ENCODE measurements at places on chromosomes 12 and 14.

DNA sequence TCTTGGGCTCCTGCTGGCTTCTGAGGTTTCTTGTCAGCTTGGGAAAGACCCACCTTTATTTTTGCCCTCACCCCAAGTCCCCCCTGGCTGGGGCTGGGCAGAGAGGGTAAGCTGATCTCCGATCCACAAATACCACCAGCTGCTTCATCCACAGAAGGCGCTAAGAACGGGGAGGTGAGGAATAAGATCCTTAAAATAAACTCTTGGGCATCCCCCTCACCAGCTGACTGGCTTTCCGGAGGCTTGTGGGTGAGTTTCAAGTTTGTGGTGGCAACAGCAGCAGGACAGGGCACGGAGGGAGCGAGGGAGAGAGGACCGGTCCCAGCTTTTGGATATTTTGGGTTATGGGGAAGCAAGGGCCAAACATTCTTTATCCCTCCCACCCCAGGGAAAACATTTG lies 20.8 kb upstream of the HSPB8 start:
- DNase-seq = no peak

DNA sequence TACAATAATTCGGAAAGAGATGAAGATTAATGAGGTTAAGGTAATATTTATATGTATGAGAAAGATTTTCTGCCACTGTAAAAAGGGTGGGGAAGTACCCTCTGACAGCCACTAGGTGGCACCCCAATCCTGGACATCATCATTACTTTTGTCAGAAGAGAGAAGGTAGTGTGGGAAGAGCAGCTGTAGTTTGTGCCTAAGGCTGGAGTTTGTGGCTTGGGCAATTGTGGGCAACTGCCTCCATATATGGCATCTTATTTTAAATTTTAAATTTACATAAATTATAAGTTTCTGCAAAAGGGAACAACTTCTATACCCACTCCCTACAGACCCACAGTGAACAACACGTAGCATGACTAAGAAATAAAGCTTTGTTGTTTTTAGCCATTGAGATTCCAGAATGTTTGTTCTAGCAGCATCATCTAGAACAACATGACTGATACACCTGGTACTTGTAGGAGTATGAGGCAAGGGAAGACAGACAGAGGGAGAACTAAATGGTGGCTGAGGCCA lies 34.4 kb upstream of the SYCP3 start:
- peak; percentile 19 for DNase-seq

DNA sequence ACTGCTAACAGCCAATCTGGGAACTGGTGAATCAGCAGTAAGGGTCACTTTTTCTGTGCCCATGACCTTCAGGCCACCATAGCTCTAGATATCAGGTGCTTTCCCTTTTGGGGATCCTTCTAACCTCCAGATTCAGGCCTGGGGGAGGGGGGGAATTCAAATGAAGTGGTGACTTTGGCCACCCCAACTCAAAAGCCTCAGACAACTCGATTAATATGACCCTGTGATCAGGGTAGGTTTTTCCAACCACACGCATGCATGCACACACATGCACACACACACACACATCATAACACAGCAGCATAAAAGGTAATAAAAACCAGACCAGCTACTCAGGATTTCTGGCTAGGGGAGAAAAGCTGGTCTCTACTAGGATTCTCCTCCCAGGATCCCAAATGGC lies 5.3 kb downstream of the TBX3 start:
- no peak for DNase-seq

GRCh38 chr14:21120686-21121085 lies 19.8 kb downstream of the TMEM253 start:
- DNase-seq = no peak

GRCh38 chr12:124496584-124496983 lies 70.8 kb downstream of the NCOR2 start:
- no peak for DNase-seq

GRCh38 chr12:29533815-29534489 lies 36.5 kb upstream of the OVCH1 start:
- DNase-seq = no peak

GRCh38 chr12:117968826-117969659 lies at the start of gene KSR2:
TSS of gene KSR2 (minus strand) at chr12:117968990. CDS start at chr12:117968255, 735 bp downstream.
- DNase-seq = no peak

DNA sequence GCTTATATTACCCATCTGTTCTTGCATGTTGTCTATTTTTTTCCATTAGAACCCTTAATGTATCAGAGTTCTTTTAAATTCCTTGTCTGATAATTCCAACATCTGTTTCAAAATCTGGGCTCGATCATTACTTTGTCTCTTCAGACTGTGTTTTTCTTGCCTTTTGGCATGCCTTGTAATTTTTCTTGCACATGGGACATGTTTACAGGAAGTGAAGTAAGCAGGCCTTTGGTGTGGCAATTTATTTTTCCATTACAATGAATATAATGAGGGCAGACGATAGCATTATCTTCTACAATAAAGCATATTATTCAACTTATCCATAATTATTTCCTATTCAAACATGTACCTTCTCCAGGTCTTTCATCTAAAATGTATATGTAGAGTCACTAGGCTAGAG lies 48.3 kb downstream of the STXBP6 start:
- DNase-seq = no peak

- no peak for DNase-seq
Measured at GRCh38 chr12:68374307-68374982, 42.3 kb upstream of the MDM1 start.

DNA sequence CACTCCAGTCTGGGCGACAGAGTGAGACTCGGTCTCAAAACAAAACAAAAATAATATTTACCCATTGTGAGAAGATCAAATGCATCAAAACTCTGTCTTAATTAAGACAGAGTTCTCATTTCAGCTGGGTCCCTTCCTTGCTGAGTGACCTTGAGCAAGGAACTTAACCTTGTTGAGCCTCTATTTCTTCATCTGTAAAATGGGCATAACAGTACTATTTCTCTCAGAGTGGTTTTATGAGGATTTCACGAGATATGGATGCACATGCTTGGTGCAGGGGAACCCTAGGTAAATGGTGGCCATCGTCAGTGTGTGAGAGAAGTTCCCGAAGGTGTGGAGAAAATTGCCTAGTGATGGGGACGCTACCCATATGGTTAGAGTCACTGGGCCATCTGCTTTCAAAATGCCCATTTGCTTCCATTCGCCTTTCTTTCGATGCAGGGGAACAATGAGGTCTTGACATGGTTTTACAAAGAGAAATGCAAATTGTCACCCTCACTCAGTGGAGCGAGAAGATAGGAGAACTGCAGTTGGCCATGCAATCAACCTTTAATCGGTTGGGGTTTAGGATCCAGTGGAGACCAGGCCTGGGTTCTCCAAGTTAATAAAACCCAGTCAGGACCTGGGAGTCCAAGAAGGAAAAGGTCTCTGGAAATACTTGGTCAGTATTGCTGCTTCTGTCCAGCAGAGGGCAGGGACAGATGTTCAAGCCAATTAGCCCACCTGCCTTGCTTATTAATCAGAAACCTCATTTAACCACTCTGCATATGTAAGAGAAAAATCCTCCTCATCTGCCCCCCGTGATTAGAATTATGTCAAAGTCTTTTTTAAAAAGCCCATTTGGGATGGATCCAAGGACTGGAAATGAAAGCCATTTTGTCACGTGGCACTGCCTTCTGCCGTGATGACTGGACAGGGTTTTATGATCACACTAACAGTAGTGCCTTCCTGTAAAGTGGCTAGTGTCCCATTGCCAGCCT lies 37.2 kb downstream of the CFAP251 start:
- no peak for DNase-seq

DNA sequence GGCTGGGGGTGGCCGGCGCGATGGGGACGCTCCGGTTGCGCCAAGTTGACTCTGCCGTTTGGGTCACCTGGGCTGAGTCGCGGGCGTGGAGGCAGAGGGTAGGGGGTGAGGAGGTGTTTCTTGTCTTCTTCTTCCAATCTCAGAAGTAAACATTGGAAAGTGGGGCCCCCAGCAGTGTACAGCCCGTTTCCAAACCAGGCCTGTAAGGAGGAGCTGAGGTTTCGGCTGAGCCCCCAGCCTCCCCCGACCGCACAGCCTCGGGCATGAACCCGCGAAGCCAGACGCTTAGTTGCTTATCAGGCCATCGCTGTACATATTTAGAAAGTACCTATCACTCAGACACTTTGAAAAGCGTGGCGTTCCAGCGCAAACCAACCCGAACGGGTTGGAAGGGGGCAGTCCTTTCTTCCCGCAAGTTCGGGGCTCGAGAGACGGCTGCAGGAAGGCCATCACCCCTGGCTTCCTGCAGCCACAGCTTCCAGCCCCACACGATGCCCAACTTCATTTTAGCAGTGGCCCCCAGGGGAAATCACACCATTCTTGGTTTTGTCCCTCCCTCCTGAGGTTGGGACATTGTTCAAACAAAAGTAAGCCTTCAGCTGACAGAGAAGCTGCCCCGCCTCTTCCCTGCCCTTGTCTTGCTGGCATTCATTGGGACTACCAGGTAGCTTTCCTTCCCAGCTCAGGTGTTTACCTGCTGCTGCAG lies 164.1 kb downstream of the ZFP36L1 start:
- DNase-seq = no peak

- no peak for DNase-seq
Measured at GRCh38 chr14:39406560-39406959, 25.7 kb downstream of the FBXO33 start.

- DNase-seq = no peak
Measured at GRCh38 chr12:57226588-57227314, 2.8 kb upstream of the SHMT2 start.

DNA sequence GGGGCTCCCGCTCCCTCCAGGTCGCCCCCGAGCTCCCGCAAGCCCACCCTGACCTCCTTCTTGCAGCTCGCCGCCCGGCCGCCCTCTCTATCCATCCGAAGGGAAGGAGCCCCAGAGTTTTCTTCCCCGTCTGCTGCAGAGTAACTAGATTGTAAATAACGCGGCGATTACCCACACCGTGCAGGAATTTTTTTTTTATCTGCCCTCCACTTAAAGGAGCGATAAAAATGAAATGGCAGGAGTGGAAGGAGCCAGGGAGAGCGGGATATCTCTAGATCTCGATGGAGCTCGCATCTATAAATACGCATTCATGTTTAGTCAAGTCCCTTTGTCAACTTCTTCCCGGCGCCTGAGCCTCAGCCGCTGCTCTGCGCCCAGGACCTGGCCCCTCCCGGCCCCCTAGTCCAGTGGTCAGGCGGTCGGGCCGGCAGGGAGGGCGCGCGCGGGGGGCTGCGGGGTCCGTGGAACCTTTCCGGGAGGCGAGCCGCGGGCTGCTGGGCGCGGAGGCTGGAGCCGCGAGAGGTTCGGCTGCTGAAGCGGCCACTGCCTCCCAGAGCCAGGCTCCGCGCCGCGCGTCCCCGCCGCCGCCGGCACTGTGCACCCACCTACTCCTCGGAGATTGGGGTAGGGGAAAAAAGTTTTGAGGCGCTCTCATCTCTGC lies 386.0 kb downstream of the BCAT1 start:
- DNase-seq = no peak
